ENCODE measurements at places on chromosomes 3 and 15.

DNA sequence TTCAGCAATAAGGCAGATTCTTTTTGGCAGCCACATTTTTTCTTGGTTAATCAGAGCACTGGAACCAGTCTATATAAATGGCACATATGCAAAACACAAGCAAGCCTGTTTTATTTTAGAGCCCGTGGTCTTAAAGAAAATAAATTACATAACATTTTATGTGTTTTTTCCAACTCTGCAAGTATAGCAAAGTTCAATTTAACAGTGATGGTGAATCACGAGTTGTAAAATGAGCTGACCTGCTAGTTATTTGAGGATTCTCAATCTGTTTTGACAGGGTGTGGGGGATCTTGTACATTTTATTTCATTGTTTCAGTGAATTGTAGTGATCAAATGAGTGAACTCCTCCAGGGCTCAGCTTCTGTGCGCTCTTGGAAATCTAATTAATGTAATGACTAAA, 2.7 kb downstream of the ARHGEF26 start:
- DNase-seq = no peak

- no peak for DNase-seq
These were observed 69.3 kb upstream of the ITGA11 start for GRCh38 chr15:68501259-68501591.

DNA sequence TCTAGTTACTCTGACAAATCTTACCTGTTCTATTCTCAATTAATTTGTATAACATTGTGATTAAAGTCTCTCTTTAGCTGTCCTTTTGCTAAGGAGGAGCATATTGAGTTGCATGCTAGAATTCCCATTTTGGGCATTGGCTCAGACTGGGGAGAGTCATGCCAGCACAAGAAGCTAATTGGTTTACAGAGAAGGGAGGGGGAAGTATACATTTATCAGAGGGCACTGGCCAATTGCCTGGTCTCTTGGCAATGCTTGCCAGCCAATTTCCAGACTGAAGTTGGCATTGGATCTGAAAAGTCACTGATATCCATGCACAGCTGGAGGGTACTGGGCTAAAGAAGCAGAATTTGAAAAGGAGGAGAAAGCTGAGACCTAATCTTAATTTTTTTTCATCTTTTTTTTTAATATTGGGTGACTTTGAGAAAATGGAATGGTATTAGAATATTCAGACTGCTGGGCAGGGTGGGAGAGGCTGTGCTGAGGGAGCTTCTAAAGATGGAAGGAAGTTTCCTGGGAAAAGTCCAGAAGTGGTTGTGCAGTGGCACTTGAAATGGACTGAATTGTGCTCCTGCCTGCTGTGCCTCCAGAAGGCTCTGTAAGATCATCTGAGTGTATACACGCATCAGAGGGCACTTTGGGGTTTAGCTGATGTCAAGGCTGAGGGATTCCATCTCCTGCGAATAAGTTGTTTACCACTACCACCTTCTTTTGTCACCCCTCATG, 365.2 kb upstream of the DPH6 start:
- DNase-seq = no peak

DNA sequence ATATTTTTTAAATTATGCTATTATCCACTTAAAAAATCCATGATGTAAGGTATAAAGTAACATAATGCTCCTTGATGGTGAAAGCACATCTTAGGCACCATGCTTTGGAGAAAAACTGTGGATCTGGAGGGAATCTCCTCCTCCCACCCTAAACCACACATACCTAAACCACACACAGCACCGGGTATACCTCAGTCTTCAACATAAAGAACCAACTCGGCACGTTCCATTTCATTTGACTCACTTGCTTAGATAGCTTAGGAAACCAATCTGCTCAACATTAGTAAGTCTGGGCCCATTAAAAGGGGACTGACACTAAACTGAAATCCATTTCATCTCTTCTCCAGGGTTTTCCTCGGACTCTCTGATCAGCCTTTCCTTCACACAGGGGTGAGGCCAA, 945.7 kb upstream of the CFAP20DC start:
- no peak for DNase-seq

DNA sequence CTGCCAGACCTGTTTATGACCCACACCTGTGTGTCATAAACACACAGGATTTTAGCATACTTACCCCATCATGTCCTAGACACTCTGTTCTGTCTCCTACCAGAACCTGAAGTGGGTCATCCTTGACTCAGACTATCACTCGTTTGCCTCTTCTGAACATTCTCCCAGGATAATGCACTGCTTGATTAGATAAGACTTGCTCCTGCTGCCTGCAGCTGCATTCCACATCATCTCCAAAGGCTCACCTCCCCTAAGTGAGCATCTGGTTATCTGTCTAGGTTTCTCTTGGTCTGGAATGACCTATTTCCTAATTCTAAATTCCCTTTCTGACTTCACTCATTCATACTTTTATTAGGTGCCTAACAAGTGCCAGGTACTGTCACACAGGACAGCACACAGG, 332.1 kb downstream of the NTRK3 start:
- no peak for DNase-seq

GRCh38 chr3:187750006-187750512, 4.8 kb upstream of the BCL6 start:
- DNase-seq = no peak

DNA sequence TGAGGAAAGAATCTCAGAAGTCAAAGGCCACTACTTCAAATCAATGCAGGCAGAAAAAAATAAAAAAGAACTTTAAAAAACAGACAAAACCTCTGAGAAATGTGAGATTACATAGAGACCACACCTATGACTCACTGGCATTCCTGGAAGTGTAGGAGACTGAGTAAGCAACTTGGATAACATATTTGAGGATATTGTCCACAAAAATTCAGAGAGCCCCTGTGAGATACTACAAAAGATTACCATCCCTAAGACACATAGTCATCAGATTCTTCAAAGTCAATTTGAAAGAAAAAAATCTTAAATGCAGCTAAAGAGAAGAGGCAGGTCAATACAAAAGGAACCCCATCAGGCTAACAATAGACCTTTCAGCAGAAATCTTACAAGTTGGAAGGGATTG, 887.3 kb downstream of the NTRK3 start:
- no peak for DNase-seq

DNA sequence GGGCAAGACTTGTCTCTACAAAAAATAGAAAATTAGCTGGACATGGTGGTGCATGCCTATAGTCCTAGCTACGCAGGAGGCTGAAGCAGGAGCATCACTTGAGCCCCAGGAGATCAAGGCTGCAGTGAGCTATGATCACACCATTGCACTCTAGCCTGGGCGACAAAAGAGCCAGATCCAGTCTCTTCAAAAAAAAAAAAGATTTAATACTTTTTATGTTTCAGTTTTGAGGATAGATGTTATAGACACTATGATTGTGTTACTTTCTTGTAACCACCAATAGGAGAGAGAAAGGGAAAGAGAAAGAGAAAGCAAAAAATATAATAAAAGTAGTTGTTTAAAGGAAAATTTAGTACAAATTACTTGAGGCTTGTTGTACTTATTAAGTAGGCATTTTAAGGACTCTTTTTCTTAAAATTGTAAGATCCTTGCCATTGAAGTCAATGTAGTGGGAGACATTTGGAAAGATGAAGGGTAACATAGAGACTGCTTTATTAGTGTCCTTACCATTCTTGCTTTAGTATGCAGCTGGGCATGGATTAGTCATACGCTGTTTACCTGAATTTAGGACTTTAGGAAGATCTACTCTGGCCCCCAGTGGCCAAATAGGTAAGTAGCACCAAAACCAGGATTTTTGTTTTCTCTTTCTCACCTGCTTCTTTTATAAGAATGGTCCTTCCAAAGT, 35.1 kb upstream of the ZDHHC23 start:
- DNase-seq = no peak

GRCh38 chr15:77030048-77030927, 35.4 kb downstream of the PSTPIP1 start:
- DNase-seq = no peak

- no peak for DNase-seq
These were observed 226.3 kb downstream of the TAFA4 start for GRCh38 chr3:68706096-68706495.

DNA sequence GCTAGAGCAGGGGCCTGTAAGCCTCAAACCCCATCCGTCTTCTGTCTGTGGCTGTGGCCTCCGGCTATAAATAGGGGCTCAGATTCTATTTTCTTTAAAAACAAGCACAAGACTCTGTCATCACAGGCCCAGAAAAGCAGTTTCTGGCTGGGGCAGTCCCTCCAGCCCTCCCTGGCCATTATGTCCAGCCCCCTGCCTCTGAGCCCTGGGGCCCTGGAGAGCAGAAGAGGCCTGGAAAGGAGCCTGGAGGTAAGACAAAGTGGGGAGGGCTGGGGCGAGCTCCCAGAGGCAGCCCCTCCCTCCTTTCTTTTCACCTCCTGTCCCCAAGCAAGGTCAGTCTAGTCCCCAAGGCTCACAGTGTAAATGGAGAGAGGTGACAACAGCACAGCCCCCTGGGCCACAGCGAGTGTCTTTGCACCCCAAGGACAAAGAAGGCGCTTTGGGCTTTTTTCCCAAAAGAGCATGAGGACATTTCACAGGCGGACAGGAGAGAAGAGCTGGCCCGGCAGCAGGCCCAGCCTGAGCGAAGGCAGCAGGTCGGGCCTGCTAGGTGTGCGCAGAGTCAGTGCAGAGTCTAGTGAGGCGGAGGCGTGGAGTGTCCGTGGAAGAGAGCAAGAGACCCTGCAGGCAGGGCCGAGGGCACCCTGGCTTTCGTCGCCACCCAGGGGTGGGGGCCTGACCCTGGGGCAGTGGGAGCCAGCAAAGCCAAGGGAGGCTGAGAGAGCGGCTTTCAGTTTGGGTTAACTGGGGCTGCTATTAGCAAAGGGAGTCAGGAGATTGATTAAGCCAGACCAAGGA, 188.3 kb downstream of the TBC1D2B start:
- DNase-seq = no peak

- DNase-seq = no peak
These were observed 88.0 kb downstream of the HMG20A start for GRCh38 chr15:77508541-77509243.

GRCh38 chr15:72136170-72137051, 18.2 kb downstream of the SENP8 start:
- DNase-seq = no peak

- no peak for DNase-seq
These were observed 2.1 kb upstream of the CNBP start for GRCh38 chr3:129185783-129186182.

DNA sequence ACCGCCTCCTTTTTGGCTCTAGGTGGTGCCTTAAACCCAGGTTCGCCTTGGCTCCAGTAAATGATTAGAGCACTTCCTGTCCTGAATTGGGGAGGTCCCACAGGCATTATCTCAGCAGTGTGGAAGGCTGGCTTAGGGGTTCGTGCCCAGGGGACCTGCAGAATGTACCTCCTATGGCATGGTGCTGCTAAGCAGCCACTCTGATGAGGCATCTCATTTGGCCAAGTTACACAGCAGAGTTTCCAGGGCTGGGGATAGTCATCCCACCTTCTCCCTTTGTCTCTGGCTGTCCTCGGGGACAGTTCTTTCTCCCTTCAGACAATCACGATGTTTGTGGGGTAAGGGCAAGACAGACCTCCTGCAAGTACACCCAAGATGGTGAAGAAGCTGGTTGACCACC, 371.2 kb downstream of the VPS13C start:
- DNase-seq = no peak

GRCh38 chr3:148379763-148380382, 317.8 kb upstream of the AGTR1 start:
- peak; percentile 2 for DNase-seq

DNA sequence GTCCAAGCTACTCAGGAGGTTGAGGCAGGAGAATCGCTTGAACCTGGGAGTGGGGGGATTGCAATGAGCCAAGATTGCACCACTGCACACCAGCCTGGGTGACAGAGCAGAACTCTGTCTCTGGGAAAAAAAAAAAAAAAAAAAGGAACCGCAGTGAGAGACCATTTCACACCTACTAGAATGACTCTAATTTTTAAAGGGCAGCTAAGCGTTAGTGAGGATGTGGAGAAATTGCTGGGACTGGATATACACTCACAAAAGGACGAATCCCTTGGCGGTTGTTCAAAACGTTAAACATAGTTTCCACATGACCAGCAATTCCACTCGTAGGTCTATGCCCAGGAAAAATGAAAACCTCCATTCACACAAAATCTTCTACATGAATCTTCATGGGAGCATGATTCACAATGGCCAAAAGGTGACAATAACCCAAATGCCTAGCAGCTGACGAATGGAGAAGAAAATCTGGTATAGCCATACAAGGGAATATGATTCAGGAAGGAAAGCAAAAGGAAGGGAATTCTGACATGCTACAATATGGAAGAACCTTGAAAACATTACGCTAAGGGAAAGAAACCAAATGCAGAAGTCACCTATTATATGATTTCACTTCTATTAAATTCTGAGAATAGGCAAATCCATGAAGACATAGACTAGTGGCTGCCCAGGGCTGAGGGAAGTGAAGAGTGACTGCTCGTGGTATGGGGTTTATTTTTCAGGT, 127.0 kb downstream of the CHSY1 start:
- no peak for DNase-seq

DNA sequence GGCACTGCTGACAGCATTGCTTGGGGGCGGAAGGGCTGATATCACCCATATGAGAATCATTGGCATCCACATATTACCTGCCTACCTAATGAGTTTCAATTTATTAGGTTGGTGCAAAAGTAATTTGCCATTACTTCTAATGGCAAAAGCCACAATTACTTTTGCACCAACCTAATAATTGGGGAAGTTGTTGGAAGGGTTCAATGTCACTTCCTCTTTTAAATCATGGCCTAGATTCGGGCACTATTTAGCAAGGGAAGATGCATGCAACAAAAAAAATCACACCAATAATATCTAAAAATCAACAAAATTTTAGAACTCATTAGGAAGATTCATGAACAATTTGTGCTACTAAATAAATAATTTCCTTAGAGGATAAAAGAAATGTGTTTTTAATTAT, 56.0 kb upstream of the AGTR1 start:
- DNase-seq = no peak

GRCh38 chr15:77455696-77456321, 35.1 kb downstream of the HMG20A start:
- DNase-seq = no peak

DNA sequence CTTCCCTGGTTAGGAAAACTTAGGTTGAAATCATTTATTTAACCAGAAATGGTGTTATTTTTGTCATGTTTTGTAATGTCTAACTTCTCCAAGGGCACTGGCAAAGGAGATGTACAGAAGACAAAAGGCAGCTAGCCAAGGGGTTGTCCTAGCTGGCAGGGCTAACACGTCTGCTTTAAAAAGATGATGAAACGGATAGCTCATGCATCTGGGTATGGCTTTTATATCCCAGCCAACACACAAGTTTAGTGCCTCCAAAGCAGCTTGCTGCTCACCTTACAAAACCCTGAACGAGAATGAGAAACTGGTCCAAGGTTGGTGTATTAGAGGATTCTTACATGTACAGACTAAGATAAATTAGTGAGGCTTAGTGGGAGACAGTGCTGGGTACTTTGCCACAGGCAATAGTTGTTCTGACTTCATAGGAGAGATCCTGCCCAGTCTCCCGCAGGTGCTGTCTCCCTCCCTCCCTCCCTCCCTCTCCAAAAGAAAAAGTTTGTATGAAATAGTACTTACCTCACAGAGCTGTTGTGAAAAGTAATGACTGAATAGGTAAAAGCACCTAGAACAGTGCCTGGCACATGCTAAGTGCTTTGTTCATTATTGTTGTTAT, 47.8 kb downstream of the KCNMB2 start:
- no peak for DNase-seq
